ENCODE measurements at places on chromosomes 7 and 10.
A peak's percentile ranks its signal among the peaks of the same experiment; 100 is the strongest.

GRCh38 chr7:151512353-151512752 lies 7.3 kb downstream of the RHEB start:
- H3K27me3 ChIP-seq, result no peaks in the 10 kb centered on the region
- DNase-seq, result no peak
- peaks cover 41% of the 10 kb centered on the region for H3K36me3 ChIP-seq

DNA sequence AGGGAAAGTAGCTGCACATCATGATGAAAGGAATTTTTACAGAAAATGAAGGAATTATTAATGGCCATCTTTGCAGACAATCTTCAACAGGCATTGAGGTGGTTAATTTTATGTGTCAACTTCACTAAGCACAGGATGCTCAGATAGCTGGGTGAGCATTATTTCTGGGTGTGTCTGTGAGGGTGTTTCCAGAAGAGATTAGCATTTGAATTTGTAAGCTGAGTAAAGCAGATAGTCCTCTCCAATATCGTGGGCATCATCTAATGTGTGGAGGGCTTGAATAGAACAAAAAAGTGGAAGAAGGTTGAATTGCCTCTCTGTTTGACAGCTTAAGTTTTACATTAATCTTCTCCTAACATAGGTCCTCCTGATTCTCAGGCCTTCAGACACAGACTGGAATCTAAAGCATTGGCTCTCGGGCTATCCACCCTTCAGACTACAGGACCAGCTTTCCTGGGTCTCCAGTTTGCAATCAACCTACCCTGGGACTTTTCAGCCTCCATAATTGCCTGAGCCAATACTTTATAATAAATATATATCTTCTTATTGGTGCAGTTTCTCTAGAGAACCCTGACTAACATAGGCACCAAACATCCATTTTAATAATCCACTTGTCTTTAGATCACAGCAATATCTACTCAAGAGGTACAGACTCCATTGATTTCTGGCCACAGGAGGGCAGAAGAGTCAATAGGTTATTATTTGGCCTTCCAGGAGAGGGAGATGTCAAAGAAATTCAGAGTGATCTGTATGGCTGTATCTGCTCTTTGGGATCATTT lies 10.5 kb upstream of the CRPPA start:
- DNase-seq, result peak; percentile 52
- H3K36me3 ChIP-seq, result no peaks in the 10 kb centered on the region
- no peaks in the 10 kb centered on the region for H3K27me3 ChIP-seq
- H3K4me1 ChIP-seq, result no peaks in the 10 kb centered on the region

- peak; percentile 50 for DNase-seq
- no peaks in the 10 kb centered on the region for H3K4me1 ChIP-seq
- H3K36me3 ChIP-seq, result no peaks in the 10 kb centered on the region
Observed at GRCh38 chr10:122648599-122649428, 50.8 kb downstream of the C10orf120 start.

GRCh38 chr10:11893749-11894278 lies 70.7 kb downstream of the PROSER2 start:
- H3K36me3 ChIP-seq, result no peaks in the 10 kb centered on the region
- no peak overlapping the region for H3K27ac ChIP-seq
- H3K27me3 ChIP-seq, result no peaks in the 10 kb centered on the region
- no peaks in the 10 kb centered on the region for H3K4me1 ChIP-seq
- H3K4me3 ChIP-seq, result no peak overlapping the region

GRCh38 chr7:35697414-35698175 lies 2.7 kb upstream of the HERPUD2 start:
- no peak overlapping the region for H3K4me3 ChIP-seq
- H3K4me1 ChIP-seq, result peaks cover 30% of the 10 kb centered on the region
- H3K27ac ChIP-seq, result no peak overlapping the region
- peaks cover 24% of the 10 kb centered on the region for H3K36me3 ChIP-seq
- H3K27me3 ChIP-seq, result no peaks in the 10 kb centered on the region

DNA sequence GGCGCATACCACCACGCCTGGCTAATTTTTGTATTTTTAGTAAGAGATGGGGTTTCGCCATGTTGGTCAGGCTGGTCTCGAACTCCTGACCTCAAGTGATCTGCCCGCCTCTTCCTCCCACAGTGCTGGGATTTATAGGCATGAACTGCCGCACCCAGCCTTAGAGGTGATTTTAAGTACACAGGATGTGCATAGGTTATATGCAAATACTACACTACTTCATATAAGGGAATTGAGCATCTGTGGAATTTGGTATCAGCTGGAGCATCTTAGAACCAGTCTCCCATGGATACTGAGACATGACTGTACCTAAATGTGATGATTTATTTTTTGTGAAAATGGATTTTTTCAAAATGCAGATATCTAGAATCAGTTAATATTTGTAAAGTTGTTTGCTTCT lies 21.1 kb downstream of the WAC start:
- H3K27ac ChIP-seq, result no peak overlapping the region
- no peak overlapping the region for H3K4me3 ChIP-seq
- no peaks in the 10 kb centered on the region for H3K27me3 ChIP-seq

DNA sequence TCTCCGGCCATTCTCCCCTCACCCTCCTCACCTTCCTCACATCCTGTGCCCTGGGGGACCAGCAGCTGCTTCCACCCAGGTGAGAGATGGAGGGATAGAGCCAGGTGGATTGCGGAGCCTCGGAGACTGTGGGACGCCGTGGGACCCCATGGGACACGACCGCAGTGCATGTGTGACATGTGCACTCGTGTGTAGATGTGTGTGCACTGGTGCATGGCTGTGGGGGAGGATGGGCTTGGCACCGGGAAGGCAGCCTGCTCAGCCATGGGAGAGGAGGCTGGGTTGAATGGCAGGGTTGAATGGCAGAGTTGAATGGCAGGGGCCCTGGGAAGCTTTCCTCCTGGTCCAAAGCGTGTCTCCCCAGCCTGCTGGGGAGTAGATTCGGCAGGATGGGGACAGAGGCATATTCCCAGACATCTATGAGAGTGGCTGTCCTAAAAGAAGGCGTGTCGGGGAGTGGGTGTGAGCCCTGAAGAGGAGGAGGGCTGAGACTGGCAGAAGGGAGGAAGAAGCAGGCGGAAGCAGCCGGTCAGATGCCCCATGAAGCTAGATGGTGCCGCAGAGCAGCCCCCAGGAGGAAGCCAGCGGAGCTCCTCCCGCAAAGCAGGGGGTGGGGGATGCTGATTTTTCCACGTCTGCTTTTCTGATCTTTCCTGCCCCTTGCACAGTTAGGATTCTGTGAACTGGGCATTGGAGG lies 815 bp downstream of the GIMAP8 start:
- no peaks in the 10 kb centered on the region for H3K27me3 ChIP-seq
- peak; percentile 82 for DNase-seq
- peak overlapping the region; percentile 95 for H3K27ac ChIP-seq
- H3K4me3 ChIP-seq, result peak overlapping the region; percentile 97

Measured in activated CD8-positive, alpha-beta T cell treated with anti-CD3 and anti-CD28 coated beads, Interleukin-2, amount 10 ng/mL, durations not matched to agents 7 days and 5 days (primary cell).